CMK (cell line): ENCODE measurements at places on chromosomes 5 and 9.

- no peak for DNase-seq
These were observed 32.3 kb upstream of the FAM81B start for GRCh38 chr5:95358848-95359247.

DNA sequence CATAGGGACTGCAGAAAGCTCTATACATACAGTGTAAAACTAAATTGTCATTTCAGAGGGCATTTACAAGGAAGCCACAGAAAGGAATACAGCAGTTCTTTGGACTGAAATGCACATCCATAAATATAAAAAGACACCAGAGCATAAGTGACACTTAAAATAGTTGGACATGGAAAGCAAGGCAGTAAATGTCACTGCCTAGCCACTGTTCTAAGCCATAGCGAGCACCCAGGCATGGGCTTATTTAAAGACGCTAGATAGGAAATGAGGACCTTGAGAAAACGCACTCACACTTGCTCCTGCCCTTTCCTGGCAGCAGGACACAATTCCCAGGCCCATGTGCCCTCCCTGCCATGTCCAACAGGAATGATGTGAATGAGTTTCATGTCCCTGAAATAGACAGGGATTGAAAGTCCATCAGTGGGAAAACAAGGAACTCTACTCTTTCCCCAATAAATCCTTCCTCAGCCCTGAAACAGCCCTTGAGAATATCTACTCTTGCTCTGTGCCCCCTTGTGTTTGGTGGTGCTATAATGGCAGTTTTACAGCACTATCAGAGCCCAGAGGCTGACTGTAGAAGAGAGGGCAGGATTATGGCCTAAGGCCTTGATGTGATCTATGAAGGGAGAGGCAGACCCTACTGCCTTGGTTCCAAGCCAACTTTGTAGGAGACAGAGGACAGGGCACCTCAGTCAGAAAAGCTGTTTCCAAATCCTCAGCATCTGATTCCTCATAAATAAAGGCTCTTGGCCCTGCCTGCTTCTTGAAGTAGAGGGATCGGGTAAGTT, 182.9 kb downstream of the SAXO1 start:
- no peak for DNase-seq

DNA sequence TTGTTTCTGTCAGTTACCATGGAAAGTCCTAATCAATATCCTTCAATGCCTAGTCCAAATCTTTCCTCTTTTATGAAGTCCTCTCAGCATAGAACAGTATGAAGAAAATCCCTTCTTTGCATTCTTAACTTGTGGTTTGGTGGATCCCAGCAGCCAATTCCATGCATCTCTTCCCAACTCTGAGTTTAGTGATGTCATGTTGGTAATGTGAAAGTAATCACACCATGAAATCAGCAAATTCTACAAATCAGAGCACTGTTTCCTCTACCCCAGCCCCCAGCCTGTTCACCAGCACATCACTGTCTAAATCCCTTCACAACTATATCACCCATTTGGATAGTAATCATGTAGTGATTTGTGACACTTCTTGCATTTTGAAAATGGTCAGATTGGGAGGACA, 4.7 kb upstream of the C1QTNF2 start:
- no peak for DNase-seq

GRCh38 chr9:113992994-113993393, 85.1 kb downstream of the AMBP start:
- no peak for DNase-seq

DNA sequence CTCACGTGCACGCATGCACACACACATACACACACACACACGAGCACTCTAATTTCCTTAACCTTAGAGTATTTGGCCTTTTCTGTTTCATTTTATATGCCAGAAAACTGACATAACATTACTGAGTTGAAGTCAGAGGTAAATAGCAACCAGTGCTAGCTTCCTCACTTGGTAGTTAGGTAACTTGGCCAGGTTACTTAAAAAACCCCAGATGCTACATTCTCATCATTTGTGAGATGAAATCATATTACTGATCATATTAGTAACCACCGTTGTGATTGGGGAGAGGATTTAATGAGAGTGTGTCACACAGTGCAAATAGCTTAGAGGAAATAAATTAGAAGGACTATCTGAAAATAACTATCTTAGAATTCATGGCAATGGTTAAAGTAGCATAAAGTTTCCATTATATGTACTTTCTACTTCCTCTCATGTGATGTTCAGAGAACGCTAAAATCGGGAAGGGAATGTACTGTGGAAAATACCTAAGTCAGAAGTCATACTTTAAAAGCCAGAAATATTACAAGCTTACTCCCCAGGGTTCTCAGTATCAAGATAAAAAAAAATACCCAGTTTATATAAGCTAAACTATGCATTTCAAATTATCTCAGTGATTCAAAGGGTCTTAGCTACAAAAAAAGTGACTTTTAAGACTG, 120.5 kb downstream of the TUSC1 start:
- no peak for DNase-seq

DNA sequence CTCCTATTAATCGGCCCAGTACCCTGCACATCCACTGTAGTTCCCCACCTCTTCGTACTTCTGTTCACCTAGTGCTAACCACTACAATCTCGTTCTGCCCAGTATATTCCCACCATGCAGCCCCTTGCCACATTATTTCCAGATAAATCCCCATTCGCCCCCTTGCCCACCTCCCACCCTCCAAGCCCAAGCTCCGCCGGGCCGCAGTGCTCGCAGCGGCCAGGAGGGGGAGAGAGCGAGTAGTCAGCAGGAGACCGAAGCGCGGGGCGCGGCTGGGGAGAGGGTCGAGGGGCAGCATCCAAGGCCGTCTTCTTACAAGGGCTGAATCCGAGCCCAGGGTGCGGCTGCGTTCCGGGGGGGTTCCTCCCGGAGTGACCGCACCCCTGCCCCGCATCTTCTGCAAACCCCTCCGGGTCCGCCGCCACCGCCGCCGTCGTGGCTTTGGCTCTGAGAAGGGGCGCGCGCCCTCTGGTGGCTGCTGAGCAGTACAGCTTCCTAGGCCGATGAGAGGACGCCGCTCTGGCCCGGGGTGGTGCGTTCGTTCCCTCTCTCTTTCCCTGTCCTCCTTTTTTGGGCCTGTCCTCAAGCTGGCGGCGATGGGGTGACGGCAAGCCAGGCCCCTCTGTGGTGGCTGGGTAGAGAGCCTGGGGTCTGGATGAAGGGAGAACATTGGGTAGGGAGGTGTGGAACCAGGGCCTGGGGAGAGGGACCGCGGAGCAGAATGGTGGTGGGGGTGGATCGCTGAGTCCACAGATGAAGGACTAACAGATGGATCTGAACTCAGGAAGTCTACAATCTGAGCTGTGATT, 30.0 kb upstream of the PSD2 start:
- no peak for DNase-seq

DNA sequence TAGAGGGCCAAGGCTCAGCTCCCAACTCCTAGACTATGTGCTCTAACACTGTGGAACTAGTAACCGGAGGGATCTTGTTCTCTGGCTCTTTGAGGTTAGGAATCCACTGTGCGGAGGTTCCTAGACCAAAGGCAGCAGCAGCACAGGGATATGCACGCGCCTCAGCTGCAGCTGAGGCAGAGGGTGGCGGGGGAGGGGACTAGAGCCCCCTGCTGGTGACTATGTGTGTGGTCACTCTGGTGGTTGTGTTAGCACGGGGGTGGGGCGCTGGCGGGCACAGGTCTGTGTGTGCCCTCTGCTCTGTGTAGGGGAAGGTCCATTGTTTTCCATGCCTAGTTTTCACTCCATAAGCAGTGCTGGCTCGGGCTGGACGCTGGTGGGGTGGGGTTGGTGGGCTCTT, 458.0 kb upstream of the IZUMO3 start:
- DNase-seq = no peak

DNA sequence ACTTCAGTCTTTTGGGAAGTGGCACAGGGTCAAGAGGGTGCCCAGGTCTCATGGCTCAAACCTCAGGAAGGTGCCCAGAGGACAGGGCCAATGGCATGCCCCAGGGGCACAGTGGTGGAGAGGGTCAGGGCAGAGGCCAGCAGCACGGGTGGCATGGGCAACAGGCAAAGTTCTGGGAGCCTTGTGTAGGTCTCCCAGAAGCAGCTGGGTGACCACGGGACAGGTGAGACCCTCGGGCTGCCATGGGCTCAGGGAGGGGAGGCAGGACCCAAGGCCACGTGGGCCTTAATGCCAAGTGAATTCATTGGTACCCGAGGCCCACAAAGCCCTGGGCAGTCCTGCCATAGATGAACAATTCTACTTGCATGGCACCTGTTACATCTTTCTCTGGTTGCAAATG, 72.4 kb upstream of the ADAMTS2 start:
- DNase-seq = no peak

DNA sequence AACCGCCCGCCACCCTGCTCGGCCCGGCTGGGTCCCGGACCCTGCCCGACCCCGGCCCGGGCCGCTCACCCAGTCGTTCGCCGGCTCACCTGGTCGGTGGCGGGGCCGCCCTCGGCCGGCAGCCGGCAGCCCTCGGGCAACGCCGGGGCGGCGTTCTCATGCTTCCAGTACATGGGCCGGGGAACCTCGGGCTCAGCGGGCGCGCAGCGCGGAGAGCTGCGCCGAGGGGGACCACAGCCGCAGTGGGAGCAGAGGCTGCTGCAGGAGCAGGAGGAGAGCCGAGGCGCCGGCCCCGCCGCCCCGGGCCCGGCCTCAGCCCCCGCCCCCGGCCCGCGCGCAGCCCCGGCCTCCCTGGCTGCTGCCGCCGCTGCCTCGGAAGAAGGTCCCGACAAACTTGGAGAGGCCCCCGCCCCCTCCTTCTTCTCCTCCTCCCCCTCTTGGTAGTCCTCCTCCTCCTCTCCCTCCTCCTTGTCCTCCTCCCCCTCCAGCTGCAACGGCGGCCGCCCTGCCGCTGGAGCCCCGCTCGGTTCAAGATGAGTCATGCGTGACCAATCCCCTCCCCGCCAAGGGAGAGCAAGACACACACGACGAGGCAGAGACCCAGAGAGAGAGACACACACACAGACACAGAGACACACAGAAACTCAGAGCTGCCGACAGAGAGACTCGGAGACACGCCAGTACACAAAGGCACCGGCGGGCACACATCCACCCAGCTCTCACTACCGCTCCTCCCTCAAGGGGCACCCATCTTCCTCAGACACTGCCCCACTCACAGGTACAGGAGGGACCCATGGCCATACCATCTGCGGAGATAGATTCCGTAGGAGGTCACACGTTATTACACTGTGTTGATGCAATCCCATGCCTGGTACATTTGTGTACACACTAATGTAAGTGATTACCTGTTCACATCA, at the start of gene LHX6:
Gene LHX6 (minus strand): TSS at position 390 of the 917 bp plus-strand sequence. CDS start 217 bp downstream, at position 173.
- DNase-seq = no peak

- no peak for DNase-seq
These were observed 187.0 kb downstream of the CACNA1B start for GRCh38 chr9:138064547-138064946.

DNA sequence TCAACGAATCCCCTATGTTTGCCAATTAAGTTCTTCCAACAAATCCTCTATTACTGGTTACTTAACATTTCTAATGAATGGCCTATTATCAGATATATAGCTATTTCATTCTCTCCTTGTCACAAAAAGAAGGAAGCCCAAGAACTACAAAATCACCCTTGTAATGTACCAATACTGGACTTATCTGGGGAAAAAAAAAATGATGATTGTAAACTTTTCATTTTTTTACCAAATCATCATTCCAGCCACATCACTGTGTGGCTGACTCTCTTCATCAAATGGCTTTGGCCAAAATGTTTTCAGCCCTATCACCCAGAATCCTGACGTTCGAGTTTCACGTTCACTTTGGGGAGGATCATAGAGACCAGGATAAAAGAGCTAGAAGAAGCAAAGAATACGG, 216.7 kb downstream of the ACTL7B start:
- no peak for DNase-seq

DNA sequence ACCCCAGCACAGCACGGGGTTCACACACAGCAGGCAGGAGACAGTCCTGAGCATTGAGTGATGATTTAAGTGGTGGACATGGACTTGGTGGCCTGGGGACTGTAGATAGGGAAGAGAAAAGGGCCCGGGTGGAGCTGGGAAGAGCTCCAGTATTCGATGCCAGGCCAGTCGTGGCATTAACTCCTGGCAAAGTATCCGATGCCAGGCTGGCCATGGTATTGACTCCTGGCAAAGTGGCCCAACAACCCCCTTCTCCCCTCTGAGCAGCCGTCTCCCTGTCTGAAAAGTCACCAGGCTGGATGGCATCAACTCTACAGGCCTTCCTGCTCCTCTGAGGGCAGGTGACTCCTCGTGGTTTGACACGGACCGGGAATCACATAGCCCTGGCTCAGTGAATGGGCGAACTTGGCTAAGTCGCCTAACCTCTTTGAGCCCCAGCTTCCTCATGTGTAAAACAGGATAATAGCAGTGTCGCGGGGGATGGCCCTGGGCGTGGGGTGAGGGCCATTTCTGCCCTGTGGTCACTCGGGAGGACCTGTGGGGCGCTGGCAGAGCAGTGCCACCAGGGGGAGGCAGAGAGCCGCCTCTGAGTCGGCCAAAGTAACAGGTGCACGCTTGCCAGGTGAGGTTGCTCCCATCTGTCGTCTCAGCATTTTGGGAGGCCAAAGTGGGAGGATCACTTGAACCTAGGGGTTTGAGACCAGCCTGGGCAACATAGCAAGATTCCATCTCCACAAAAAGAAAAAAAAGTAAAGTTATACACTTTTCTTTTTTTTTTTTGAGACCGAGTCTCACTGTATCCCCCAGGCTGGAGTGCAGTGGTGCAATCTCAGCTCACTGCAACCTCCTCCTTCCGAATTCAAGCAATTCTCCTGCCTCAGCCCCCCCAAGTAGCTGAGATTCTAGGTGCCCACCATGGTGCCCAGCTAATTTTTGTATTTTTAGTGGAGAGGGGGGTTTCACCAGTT, 5.7 kb upstream of the SEC16A start:
- DNase-seq = no peak

GRCh38 chr9:134175291-134175807, 11.0 kb upstream of the RNU6ATAC start:
- no peak for DNase-seq

DNA sequence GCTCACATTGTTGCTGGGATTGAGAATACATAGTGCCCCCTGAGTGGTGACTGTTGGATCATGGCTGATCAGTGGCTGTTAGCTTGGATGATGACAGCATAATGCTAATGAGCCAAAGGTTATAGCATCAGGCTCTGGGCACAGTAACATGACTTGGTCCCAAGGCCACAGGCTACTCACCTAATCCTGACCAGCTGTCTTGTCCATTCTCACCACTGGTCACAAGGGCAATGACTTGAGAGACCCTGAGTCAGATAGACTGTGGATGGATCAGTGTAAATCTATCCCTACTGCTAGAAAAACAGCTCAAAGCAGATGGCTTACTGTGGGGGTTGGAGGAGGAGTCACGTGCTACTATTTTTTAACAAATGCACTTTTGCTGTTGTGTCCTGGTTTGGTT, 74.7 kb downstream of the AOPEP start:
- no peak for DNase-seq

GRCh38 chr5:87183896-87184295, 83.8 kb upstream of the RASA1 start:
- no peak for DNase-seq
